ENCODE measurements at places on chromosomes 7 and 10. TPM values are rescaled to one million over a fixed set of nuclear protein-coding genes. Genes with fewer than 3 reads are reported as not detected.

EBLN1 gene
- total RNA-seq: not detected

PCLO gene
- 0.32 TPM for total RNA-seq

NPY gene
- not detected for total RNA-seq

CABCOCO1 gene
- 8.3 TPM for total RNA-seq

CYP2C18 gene
- not detected for total RNA-seq

NIPSNAP2 gene
- total RNA-seq: 50.8 TPM

RAMP3 gene
- total RNA-seq: 0.24 TPM

FBXL13 gene
- total RNA-seq: 0.73 TPM

HTR5A gene
- total RNA-seq: not detected

HKDC1 gene
- 0.16 TPM for total RNA-seq

FAM241B gene
- not detected for total RNA-seq

USP6NL gene
- 11.4 TPM for total RNA-seq

PURB gene
- total RNA-seq: 19.9 TPM

MYL7 gene
- not detected for total RNA-seq

MYOF gene
- total RNA-seq: 651 TPM

FAM237B gene
- total RNA-seq: not detected

CLRN3 gene
- not detected for total RNA-seq

AKR1C2 gene
- 36.7 TPM for total RNA-seq
